Ecto neural progenitor cell (in vitro differentiated cells): ENCODE measurements at places on chromosomes 7 and 10.

GRCh38 chr7:152664636-152665035, 11.3 kb downstream of the XRCC2 start:
- no peak for DNase-seq

DNA sequence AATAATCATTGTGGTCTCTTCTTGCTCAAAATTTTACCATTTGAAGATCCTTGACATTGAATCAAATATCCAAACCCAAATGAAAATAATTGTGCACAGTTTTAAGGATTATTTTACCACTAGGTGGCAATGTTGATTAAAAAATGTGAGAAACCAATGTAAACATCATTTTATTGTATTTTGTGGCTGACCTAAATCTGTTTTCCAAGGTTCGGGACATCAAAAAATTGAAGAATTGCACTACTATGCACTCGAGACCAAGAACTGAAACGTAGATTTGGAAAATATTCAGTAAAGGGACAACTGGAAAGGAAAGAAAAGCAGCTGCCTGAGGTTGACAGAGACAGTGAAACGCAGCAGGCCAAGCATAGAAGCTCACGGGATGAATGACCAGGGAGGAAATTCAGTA, 259.3 kb downstream of the SNX13 start:
- no peak for DNase-seq

DNA sequence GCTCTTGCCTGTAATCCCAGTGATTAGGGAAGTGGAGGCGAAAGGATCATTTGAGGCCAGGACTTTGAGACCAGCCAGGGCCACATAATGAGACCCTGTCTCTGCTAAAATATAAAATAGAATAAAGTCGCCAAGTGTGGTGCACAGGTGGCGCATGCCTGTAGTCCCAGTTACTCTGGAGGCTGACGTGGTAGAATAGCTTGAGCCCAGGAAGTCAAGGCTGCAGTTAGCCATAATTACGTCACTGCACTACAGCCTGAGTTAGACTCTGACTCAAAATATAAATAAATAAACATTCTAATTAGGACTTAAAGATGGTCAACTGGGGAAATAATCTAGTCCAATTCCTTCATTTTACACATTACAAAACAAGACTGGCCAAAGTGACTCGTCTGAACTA, 768 bp downstream of the CHCHD2 start:
- no peak for DNase-seq

GRCh38 chr7:112336936-112337576, 113.2 kb upstream of the IFRD1 start:
- no peak for DNase-seq

DNA sequence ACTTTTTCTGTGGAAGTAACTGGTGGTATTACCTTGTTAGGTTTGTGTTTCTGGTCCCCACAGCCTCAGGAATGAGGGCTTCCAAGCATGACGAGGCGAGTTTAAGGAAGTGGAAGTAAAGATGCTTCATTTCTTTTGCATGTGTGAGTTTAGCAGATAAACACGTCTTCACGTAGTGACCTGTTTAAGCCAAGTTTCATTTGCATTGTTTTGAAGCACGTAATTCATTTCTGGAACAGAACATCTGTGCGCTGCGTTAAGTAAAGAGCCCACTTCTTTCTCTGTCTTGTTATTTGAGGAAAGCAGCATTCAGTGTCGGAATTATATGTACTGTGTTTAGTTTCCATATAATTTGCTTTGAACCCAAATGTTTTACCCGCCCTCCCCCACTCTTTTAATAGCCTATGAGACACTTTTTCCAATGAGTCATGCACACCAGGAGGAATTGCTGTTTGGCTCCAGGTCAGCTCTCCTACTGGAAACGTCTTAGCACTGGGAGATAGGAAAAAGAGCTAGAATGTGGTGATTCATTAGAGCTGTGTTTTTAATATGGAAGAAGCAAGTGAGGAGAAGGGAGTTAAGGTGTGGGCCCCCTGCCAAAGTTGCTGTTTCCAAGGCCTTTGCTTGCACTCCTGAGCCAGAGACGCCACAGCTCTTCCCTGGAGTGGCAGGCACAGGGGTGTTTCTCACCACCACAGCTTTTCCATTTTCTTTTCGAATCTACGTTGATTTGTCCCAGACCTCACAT, 36.7 kb downstream of the BTBD16 start:
- no peak for DNase-seq

DNA sequence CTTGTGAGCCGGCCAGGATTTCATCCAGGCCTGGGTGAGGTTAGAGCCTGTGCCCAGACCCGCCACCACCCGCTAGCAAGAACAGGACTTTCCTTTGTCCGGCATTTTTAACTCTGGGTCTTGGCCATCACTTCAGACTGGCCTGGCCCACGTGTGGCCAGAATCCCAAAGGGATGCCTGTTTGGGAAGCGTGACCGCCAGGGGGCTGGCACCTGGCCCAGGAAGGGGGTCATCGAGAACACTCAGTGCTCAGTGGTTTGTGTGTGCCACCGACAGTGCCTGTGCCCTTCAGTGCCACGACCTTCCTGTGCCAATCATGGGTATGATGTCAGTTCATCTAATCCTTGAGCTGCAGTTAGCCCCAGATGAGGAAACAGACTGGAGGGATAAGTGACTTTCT, 85.0 kb downstream of the ZMIZ1 start:
- no peak for DNase-seq

DNA sequence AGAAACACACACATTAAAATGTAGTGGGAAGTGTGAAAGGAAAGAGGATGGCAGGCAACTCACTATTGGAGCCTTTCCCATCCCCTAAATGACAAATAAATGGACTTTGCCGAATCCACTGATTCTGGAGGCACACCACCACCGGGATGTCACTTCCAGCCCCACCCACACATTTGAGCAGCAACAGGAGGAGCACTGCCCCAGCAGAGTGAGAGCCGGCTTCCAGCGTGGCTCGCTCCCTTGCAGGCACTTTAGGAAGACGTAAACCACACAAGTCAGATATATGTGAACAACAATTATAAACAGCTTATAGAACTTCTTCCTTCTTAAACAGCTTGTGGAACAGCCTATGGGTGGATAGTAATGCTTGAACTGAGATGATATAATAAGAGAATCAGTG, 191.0 kb downstream of the DGKI start:
- DNase-seq, result no peak

DNA sequence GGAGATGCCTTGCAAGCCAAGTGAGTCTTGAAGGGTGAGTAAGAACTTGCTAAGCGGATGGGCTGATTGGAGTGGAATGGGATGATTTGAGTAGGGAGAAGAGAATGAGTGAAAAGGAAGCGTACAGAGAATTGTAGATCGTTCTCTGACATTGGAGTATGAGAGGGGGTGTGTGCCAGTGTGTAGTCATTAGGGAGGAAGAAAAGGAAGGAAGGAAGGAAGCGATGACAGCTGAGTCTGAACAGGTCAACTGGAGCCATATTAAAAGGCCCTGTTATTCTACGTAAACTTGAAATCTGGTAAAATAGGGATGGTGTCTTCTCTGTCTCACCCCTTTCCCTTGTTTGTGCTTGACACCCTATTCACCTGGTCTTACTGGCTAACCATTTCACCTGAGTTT, 55.1 kb downstream of the SLK start:
- DNase-seq, result no peak

GRCh38 chr7:116392806-116393205, 106.7 kb upstream of the CAV2 start:
- no peak for DNase-seq

DNA sequence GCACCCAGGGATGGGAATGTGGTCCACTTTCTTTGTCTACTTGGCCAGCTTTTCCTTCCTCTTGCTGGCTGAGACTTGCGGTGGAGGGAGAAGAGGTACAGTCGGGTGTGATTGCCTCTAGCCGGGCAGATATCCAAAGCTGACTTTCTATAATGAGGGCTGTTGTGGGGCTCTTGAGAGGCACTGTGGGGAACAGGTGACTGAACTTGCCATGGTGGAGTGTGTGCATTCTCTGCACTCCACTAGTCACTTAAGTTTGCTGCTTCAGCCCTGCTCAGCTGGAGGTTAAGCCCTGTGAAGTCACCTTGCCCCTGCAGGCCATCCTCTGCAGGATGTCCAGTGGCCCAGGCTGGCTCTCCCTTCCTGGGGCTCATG, 116.6 kb downstream of the AOAH start:
- DNase-seq, result no peak

DNA sequence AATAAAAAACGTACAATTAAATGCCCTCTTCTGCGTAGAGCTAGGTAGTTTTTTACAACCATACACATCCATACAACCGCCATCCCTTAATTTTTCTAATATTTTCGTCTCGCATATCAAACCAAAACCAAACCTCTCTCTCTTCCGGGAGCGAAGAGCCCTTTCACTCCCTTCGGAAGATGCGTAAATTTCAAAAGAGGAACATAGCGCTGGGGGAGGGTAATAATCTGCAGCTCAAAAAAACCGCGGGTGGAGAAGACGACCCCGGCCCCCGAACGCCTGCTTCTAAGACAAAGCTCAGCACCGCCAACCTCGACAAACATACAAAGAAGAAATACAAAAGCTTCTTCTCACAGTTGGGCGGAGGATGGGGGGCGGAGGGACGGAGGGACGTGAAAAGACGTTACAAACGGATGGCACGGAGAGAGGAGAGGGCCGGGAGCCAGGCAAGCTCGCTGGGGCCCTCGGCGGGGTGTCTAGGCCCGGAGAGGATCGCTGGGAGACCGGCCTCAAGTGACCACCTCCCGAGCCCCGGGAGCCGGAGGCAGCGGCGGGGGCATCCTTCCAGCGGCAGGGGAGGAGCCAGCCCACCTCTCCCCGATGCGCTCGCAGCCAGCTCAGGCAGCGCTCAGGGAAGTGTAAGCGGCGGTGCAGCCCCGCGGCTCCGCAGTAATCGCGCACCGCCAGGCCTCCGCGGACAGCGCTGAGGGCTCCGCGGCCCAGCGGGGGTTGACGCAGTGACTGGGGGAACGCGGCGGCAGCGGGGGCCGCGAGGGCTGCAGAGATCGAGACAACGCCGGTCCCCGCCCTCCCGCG, 851 bp downstream of the MKRN1 start:
- no peak for DNase-seq

GRCh38 chr10:88012641-88013040, 149.2 kb downstream of the PTEN start:
- no peak for DNase-seq

- DNase-seq, result no peak
These were observed 17.7 kb upstream of the SHH start for GRCh38 chr7:155829796-155830470.

DNA sequence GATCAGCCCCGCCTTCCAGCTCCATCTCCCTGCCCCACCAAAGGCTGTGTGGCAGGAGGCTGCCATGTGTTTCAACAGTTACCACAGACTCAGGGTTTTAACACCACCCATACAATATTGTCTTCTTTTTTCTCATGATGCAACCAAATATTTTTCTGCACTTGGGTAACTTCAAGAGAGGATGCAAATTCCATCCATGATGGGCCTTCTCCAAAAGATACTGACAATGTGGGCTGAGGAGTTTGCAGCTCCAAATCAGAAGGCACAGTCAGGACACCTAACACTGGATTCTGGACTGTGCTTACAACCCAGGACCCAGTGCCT, 347.9 kb downstream of the GRID1 start:
- no peak for DNase-seq

DNA sequence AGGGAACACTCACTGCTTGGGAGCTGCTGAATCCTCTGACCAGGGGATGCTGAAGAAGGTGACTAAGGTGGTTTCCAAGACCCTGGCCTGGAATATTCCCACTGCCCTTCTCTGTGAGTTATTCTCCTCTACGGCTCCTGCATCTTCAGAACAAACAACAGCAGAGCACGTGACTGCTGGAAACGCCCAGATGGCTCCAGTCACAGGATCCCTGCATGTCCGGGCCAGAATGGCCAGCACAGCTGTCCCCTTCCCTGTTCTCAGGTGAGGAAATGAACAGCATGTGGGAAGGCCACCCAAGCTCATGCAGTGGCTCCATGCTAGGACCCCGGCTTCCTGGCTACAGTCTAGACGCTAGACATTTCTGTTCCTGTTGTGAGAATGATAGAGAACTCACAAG, 43.1 kb downstream of the GHRHR start:
- DNase-seq, result no peak

DNA sequence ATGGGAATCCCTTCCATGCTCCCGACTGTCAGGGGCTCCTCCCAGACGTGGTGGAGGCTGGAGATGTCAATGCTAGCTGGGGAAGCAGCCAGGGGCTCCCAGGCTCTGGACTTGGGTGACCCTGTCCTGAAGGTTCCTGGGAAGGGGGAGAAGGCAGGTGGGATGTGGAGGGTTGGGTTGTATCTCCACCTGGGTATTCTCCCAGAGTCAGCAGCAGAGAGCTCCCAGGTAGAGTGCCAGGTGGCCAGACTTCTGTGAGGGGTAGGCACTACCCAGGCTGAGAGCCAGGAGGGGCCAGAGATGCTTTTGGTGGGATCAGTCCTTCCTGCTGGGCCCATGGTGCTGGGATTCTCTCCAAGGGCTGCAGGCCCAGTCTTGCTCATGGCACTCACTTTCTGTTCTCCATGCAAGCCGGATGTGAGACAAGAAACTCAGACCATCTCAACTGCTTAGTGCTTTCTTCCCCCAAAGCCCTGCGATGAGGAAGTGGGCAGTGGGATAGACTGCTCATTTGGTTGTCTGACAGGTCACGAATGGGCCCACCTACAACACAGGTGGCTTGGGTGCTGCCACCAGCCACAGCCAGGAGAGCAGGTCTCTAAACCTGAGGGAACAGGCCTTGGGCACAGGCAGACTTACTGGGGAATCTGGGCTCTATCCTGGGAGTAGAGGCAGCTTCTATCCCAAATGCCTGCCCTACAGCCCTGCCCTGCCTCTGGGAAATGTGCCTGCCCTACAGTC, 52.5 kb upstream of the CAMK2B start:
- no peak for DNase-seq

- DNase-seq, result no peak
These were observed 27.4 kb upstream of the PLA2G12B start for GRCh38 chr10:72981882-72982529.

- DNase-seq, result no peak
These were observed 545.2 kb downstream of the SORCS1 start for GRCh38 chr10:106619346-106619745.

- no peak for DNase-seq
These were observed 325.8 kb upstream of the LRGUK start for GRCh38 chr7:133801341-133801740.

DNA sequence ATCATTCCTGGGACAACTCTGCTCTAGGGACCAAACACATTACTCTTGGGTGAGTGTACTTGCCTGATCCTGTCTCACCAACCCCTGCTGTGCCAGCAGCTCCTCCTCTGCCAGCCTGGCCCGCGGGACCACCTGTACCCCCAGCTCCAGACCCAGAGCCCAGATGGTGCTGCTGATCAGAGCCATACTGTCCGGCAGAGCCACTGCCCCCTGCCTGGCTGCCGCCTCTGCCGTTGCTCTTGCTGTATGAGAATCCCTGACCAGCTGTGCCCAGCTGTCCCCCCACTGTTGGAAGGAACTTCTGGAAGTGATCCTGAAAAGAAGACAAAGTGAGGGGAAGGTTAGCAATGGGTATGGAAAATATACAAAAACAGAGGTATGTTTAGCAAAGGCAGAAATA, 6.9 kb downstream of the MYOZ1 start:
- DNase-seq, result no peak

DNA sequence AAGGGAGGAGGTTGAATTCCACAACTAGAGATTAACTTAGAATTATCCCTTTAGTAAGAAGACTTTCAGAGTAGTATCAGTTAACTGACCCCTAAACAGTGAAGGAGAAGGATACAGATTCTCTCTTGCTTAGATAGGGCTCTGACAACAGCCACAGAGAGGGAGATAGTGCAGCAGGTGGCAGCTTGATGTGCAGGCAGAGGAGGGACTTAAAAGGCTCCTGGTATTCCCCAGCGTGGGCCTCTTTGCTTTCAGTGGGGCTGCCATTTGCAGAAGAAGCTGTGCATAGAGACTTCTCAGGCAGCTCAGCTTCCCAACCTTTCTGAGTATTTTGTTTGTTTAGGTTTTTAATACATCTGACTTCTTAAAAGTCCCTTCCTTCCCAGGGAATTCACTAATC, 16.0 kb downstream of the FZD1 start:
- no peak for DNase-seq

GRCh38 chr10:24370877-24371276, 161.9 kb downstream of the KIAA1217 start:
- DNase-seq, result no peak
